Activated T-helper 1 cell treated with anti-CD3 and anti-CD28 coated beads, Interleukin-2, amount 50 U/mL, for 16 hours (primary cell): ENCODE measurements at places on chromosomes 6 and 20.
A peak's percentile ranks its signal among the peaks of the same experiment; 100 is the strongest.

- no peak for DNase-seq
These were observed 133.4 kb downstream of the HAO1 start for GRCh38 chr20:7806831-7807230.

DNA sequence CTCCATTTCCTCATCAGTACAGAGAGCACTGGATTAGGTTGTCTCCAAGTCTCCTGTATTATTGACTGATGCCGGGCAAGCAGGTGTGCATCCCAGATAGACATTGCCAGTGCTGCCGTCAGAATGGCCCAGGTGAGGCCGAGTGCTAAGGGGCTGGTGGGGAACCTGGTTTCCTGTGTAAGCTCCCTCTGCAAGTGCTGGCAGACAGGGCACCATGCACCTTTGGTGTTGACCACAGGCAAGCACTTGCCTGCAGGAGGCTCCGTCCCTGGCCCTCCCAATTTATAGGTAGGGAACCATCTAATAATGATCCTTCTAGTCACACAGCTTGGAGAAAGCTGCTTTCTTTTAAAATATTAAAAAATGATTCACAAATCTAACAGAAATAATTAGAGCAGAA is 747 bp downstream of the GABRR1 start:
- no peak for DNase-seq

- no peak for DNase-seq
These were observed 170.9 kb downstream of the KLHL32 start for GRCh38 chr6:97095311-97095850.

GRCh38 chr20:6837730-6838129 is 70.2 kb downstream of the BMP2 start:
- DNase-seq: no peak

DNA sequence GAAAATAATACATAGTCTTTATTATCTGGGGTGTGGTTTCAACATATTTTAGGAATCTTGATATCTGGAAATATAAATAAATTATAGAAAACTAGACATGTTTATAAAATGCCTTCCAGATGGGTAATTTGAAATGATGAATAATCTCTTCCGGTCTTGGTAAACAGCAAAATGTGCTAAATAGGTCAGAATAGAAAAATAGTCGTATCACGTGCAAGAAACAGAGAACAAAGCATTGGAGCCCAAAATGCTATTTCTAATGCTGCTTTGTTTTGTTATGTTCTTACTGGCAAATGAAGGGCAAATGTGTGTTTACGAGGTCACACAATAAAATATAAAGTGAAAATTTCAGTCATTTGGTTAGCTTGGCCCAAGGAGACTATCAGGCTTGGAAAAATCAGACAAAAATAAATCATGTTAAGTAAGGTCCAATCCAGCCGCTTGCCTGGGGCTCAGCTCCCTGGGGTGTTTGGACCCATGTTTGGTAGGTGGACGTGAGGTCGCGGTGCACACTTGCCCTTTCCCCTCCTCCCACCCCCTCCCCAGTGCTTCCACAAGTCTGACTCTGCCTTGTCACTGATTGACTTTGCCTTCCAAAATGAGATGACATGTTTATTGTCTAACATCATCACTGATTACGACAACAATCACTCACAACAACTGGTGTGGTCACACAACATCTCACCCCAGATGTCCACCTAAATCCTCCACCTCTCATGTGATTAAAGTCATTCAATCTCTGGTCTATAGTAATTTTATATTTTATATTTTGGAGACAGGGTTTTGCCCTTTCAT is 56.0 kb downstream of the RIN2 start:
- DNase-seq: no peak

- peak; percentile 39 for DNase-seq
These were observed 757 bp upstream of the SAMD3 start for GRCh38 chr6:130223508-130223907.

- no peak for DNase-seq
These were observed 158.3 kb downstream of the DOK5 start for GRCh38 chr20:54633374-54634355.

- DNase-seq: no peak
These were observed 13.6 kb upstream of the SH3BGRL2 start for GRCh38 chr6:79617518-79617941.

DNA sequence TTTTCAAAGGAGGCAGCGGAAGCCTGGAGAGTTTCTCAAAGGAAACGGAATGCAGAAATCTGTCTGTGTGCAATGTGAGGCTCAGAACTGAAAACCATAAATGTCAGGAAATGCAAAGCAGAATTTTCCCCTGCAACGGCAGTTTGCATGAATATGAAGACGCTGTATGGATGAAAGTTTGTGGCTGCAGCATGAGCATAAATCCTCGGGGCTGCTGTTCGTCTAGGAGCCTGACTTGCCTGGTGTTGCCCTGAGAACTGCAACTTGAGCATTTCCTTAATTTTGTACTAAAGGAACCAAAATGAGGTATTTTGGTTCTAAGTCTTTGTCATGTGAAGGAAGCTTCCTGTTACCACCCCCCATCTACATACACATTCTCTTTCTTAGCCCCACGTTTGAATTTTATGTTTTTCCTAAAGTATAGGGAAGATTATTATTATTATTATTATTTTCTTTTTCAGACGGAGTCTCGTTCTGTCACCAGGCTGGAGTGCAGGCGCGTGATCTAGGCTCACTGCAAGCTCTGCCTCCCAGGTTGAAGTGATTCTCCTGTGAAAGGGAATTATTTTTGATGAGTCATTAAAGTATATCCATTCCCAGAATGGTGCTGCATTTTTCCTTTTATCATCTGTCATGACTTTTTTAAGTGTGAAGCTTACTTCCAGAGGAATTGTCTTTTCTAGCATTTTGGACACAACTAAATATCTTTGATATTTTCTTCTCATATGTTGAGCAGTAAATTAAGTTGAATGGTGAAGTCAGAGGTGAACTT is 33.1 kb downstream of the MTHFD1L start:
- no peak for DNase-seq

- no peak for DNase-seq
These were observed 229.4 kb upstream of the PLN start for GRCh38 chr6:118318648-118319047.

DNA sequence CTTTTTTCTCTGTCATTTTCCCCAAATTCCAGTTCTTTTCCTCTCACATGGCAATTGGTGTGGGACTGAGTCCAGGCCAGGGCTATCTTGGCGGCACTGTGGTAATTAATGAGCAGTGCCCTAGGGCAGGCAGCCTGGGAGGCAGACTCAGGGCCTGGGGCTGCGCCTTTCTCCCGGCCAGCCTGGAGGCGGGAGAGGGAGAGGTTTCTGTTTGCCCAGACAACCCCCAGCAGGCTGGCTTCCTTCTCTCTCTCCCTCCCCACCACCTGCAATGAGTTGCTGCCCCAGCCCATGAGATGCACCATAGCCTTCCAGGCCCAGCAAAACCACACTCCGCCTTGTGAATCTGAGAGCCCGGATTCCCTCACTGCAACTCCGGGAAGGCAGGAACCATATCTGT is 15.1 kb upstream of the CCDC167 start:
- DNase-seq: no peak

DNA sequence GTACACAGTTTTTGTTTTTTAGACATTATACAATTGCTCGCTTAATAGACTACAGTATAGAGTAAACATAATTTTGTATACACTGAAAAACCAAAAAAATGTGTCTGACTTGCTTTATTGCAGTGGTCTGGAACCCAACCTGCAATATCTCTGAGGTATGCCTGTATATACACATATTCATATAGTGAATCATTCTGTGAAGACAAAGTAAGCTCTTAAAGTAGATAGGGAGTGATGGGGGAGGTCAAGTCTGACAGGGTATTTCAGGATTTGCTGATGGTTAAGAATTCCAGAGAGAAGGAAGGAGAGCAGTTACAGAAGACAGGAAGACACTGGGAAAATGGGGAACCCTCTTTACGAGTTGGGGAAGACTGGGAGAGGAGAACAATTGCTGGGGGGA is 417.9 kb downstream of the CD109 start:
- DNase-seq: no peak

- no peak for DNase-seq
These were observed 10.5 kb downstream of the CNPY3 start for GRCh38 chr6:42939810-42940167.

GRCh38 chr6:160979061-160979708 is 12.4 kb upstream of the MAP3K4 start:
- DNase-seq: no peak

- DNase-seq: no peak
These were observed 930.8 kb downstream of the TFAP2A start for GRCh38 chr6:9484091-9484490.

- no peak for DNase-seq
These were observed 407.5 kb upstream of the PLCB4 start for GRCh38 chr20:8661229-8661952.

DNA sequence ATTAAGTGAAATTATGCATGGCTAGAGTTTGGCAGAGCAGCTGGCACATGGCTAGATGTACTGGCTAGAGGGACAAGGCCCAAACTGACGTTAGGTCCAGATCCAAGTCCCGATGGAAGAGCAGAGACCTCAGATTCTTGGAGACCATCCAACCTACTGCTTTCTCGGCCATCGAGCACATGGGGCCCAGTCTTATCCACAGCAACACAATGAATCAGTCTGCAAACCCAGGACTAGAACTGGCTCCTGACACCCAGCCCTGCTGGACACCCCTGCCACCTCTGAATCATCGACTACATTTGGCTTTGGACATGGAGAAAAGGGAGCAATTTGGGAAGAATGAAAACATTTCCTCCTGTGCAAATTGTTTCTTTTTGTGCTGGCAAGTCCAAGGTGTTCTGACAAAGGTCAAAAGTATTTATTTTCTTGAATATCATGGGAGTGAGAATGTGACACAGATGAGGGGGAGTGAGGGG is 23.9 kb upstream of the YWHAB start:
- DNase-seq: no peak

DNA sequence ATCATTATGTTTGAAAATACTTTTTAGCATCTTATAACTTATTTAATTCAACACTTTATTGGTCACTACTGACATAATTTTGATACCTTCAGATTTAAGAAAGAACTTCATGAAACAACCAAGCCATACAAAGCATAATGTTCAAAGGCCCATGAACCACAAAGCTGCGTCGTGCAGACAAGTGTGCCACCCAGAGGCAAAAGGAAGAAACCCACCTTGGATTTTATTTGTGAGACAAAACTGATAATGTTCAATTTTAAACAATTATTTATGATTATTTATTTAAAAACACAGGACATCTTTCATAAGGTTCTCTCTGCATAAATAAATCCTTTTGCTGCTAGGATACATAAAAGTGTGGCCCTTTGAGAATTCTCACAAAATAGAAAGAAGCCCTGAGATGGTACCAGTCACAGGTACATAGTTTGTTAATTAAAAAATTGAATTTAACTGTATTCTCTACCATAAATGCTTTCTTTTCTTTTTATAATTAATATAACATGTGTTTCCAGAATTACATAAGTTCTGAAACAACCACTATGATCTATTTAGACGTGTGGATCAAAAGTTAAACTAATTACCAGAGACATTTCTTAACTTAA is 143.7 kb downstream of the RALGAPA2 start:
- DNase-seq: no peak

GRCh38 chr6:133985970-133986369 is 32.9 kb downstream of the TBPL1 start:
- no peak for DNase-seq

DNA sequence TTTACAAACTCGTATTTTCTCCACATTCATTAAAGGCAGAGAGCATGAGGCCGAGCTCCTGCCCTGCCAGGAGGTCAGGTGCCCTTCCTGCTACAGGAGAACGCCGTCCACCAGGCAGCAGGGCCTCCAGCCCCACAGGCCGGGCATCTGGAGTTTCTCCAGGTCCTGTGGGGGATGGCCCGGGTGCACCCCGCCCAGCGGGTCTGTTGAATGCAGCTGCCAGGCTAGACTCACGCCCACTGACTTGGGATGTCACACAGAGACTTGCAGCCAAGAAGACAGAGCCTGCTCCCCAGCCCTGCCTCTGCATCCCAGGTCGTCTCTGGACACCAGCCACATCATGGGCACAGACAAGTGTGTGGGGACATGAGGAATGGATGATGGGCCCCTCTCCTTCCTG is 376.4 kb downstream of the CDH4 start:
- no peak for DNase-seq

DNA sequence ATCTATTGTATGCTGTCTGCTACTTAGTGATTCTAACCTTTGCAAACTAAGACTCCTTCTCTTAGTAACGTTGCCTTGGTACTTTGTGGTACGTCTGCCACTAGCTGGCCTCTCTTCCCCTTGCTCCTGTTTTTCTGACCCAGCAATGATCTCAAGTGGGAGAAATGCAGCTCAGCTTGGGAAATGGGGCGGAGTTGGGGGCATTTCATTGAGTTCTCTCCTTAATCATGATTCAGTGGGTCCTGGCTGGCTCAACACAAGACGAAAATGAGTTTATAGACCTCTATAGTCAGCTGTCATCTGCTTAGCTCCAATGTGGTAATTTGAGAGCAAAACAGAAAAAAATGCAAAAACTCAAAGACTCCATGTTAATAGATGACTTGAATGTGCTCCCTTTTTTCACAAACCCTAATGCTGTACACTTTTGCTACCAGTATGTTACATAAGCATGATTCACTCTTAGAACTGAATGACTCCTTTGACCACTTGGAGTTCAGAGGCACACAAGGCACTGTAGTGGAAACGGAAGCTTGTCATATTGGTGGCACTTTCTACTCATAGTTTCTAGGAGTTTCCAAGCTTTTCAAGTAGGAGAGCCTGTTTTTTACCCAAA is 55.3 kb upstream of the SOX4 start:
- no peak for DNase-seq

DNA sequence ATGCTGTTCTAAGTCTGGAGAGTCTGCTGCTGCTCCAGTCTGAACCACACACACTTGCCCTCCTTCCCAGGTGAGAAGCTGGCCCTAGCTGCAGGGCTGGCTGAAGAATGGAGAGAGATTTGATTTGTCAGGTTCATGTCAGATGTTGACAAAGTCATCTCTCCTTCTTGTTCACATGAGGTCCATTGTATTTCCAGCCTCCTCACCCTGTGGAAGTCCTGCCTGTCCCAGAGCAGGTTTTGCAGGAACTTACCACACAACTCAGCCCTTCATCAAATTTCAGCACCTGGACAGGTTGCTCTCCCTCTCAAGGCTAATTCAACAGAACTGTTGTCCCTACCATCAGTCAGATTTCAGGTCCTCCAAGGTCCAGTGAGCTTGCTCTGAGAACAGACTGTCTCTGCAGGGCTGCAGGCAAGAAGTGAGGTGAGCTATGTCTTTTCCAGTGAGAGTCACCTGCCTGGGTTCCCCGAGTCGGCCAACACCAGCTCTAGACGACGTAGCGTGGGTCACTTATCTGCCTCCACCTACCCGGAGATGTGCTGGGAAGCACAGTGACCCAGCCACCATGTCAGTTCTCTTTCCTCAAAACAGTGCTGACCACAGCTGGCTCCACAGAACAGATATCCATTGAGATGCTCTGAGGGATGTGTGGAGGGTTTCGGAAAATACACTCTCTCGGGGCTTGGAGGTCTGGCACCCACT is 58.0 kb upstream of the CD93 start:
- no peak for DNase-seq

- DNase-seq: no peak
These were observed 7.2 kb downstream of the BTBD9 start for GRCh38 chr6:38632490-38632889.

DNA sequence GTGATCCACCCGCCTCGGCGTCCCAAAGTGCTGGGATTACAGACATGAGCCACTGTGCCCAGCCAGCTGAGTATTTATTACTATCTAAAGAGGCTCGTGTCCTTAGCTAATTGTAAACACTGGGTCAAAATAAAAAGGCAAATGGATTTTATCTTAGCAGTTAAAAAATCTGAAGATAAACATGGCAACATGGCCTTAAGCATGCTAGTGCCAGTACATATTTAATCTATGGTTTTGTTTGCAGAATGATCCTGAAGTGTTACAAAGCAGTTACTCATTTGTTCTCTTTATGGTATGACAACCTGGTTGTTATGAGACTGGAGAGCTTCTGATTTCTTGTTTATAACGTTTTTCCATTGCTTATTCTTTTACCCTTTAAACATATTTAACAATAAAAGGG is 3.9 kb upstream of the KIAA0408 start:
- DNase-seq: no peak
